HS-27A (cell line): ENCODE measurements at places on chromosomes 12 and 14.

GRCh38 chr14:51743588-51744000 is 91.9 kb downstream of the FRMD6 start:
- no peak for DNase-seq

DNA sequence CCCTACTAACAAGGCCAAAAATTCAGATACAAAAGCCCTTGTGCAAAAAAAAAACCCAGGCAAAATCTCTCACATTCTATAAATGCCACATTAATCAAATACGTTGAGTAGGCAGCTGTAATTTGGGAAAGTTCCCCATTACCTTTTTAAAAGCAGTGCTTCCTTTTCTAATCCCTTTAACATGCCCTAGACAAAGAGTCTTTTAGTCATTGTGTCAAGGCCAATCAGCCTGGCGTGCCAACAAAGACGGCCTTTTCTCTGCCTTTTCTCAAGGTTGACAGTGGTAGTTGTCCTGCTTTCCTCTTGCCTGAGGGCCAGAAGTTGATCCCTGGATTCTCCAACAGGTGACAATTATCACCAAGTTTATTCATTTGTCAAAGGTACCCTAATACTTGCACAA is 62.5 kb upstream of the METAP2 start:
- no peak for DNase-seq

GRCh38 chr14:48563489-48563888 is 888.1 kb upstream of the MDGA2 start:
- no peak for DNase-seq

GRCh38 chr14:33916663-33917565 is 34.0 kb downstream of the EGLN3 start:
- DNase-seq, result no peak

DNA sequence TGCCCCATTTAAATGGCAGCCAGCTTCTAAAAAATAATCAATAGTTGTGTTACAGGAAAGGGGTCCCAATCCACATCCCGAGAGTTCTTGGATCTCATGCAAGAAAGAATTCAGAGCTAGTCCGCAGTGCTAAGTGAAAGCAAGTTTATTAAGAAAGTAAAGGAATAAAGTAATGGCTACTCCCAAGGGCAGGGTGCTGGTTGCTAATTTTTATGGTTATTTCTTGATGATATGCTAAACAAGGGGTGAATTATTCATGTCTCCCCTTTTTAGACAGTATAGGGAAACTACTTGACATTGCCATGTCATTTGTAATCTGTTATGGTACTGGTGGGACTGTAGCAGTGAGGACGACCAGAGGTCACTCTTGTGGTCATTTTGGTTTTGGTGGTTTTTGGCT is 591.3 kb downstream of the LRFN5 start:
- DNase-seq, result no peak

DNA sequence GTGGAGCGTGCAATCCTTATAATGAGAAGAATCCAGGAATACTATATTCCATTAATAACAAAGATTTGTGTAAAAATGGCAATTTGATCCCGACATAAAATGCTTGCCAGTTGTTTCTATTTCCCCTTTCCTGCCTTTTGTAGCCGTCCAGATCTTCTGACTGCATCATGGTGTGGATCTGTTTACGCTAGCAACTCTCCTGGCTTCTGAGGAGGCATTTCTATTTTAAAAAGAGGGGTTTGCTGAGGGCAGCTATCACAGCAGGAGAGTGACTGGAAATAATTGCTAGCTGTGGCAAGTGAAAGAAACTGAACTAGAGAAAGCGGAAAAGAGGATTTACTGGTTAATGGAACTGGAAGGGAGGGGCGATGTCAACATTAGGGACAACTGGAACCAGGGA is 145.6 kb downstream of the ATP23 start:
- no peak for DNase-seq

DNA sequence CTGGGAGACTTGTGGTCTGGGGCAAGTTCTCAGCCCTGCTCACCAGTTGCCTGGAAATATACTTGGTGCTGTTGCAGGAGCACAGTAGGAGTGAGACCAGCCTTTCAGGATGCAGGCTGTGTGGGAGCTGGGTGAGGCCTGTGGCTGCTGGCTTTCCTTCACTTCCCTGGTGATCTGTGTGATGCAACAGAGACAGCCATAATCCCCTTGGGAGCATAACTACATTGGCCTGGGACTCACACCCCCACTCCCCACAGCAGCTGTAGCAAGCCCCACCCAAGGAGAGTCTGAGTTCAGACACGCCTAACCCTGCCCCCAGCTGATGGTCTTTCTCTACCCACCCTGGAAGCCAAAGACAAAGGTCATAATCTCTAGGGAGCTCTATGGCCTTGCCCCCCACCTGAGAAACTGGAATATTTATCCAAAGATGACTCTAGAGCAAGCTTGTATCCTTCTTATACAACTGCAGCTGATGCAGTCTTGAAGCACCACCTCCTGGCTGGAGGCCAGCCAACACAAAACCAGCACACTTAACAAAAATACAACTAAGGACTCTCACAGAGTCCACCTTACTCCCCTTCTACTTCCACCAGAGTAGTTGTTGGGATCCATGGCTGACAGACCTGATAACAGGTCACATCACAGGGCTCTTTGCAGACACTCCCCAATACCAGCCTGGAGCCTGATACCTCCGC is 190.4 kb upstream of the CPNE8 start:
- DNase-seq, result no peak

- DNase-seq, result no peak
Measured at GRCh38 chr12:124057691-124058090, 84.7 kb downstream of the ZNF664 start.
